ENCODE measurements at places on chromosomes 5 and 9.

DNA sequence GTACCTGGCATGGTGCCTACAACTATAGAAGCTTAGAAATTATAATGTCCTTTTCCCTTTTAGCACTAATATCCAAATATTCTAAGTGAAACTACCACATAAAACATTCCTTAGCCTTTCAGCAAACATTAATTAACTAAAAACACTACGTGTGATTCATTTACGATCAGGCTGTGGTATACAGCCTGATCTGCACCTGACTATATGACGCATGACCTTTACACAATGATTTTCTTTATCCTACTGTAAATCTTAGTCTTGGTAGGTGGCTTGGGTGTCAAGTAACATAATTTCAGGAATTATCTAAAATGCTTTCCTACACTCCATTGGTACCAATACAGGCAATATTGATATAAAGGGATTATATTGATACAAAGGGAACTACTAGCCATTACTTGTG, 686.7 kb downstream of the DTWD2 start:
- no peak for DNase-seq

DNA sequence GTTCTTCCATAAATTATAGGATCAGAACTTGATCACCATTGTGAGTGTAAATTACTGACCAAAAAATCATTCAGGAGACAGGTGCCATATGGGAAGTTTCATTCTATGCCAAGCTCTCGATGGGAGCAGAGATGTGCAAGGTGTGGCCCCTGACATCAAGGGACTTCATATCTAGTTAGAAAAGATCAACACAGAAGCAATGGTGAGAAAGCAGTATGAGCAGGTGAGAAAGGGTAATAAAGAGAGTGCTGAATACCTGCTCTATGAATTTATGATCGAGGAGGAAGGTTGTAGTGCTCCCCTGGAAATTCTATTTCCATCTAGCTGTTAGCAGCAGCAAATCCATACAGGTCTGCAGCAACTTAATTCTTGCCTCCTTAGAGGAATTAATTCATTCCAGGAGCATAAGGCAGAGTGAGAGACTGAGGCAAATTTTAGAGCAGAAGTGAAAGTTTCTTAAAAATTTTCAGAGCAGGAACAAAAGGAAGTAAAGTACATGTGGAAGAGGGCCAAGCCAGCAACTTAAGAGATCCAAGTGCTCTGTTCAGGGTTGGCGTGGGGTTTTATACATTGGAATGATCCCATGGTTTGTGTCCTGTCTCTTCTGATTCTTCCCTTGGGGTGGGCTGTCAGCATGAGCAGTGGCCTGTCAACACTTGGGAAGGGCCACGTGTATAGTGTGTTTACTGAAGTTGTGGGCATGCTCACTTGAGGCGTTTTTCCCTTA, 181.8 kb downstream of the SAXO1 start:
- no peak for DNase-seq

GRCh38 chr9:14715102-14715501, 7.4 kb downstream of the CER1 start:
- DNase-seq: no peak

GRCh38 chr5:73815631-73816030, 189.6 kb downstream of the ARHGEF28 start:
- DNase-seq: no peak

DNA sequence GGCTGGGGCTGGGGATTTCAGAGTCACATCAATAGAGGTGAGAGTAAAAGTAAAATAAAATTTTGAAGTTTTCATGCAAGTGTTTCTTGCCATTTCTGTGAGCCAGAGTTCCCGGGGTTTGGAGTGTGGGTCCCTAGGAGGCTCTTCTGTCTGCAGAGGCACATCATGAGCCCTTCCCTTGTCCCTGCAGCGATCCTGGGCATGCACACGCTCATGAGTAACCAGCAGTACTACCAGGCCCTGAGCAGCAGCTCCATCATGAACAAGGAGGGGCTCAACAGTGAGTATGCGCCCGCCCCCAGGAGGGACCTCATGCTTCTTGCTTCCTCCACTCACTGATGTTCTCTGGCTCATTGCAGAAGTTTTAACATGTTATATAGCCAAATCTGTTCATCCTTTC, 61.1 kb downstream of the TMOD1 start:
- DNase-seq: no peak

DNA sequence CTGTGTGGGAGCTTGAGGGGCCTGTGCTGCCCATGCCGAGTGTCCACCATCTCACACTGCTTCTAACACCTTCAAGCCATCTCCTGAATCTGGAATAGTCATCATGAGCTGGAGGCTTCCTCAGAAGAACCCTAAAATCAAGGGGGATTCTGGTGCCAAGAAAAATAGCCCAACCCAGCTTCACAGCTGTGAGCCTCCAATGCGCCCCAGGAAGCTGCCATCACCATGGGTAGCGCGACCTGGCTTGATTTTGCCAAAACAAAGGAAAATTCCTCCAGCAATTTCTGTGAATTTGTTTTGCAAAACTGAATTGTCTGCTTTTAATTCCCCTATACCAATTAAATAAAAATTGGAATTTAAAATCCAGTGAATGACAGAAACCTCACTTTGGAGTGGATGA, 6.2 kb upstream of the TIFAB start:
- DNase-seq: no peak

- DNase-seq: no peak
Measured at GRCh38 chr5:132661231-132662003, 3.4 kb downstream of the IL13 start.

DNA sequence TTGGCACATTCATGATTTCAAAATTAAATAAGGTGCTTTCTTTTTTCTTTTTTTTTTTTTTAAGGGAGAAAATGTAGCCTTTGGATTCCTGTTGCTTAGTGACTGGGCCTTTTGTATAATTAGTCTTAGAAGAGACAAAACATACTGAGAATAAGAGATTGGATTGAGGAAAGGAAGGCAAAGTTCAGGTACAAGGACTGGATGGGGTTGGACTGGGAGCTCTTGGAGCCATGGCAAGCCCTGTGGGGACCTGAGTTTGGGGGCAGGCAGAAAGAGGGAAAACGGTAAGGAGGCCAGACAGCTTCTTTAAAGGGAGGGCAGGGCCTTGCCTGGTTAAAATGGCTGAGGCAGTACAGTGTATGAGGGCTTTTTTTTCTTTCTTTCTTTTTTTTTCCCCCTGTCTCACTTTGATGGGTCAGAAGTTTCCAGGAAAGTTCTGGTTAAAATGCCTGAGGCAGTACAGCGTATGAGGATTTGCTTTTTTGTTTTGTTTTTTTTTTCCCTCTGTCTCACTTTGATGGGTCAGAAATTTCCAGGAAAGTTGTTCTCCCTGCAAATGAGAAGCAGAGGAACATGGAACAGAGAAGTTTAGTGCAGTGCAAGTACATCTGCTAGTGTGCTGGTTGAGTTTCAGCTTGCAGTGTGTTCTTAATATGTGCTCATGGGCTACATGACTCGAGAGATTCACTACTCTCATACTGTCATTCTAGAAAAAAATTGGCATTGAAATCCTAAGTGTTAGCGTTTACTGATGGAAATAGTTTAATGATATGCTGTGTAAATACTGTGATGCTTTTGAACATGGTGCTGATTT, 16.8 kb downstream of the SNX18 start:
- no peak for DNase-seq

DNA sequence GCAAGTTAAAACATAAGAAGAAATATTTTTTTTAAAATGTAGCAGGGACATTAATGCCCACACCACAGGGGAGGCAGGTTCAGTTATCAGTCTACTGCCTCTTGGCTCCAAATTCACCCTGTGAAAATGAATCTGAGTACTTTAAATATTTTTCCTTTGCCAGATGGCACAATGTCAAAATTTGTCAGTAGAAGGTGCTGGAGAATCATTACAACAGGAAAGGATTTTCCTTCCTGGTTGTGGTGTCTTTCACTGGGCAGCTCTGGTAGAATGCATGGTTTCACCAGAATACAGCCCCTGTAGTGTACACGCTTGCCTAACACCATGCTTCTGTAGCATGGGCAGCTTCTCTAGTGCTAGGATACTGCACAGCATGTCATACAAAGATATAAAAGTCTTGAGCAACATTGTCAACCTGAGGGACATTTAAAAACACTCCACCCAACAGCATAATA, 9.7 kb upstream of the SREK1 start:
- no peak for DNase-seq

DNA sequence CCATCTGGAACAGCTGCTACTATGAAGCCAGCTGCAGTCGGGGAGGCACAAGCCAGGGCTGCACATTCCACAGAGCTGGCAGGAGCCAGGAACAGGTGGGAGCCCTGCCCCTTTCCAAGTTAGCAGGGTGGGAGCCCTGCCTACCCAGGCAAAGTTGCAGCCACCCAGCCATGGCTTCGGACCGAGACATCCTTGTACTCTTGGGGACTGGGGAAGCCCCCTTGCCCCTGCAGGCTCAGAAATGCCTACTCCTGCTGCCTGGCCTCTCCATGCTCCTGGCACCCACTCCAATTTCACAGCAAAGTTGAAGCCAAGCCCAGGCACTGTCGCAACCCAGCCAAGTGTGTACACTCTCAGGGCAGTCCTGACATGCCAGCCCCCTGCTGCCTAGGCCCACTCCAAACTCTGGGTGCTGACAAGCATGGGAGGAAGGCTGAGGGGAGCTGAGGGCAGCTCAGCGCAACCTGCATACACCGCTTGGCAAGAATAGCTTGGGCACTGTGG, 165.1 kb downstream of the RNF180 start:
- no peak for DNase-seq

- no peak for DNase-seq
Measured at GRCh38 chr5:36576721-36577120, 29.7 kb upstream of the SLC1A3 start.

DNA sequence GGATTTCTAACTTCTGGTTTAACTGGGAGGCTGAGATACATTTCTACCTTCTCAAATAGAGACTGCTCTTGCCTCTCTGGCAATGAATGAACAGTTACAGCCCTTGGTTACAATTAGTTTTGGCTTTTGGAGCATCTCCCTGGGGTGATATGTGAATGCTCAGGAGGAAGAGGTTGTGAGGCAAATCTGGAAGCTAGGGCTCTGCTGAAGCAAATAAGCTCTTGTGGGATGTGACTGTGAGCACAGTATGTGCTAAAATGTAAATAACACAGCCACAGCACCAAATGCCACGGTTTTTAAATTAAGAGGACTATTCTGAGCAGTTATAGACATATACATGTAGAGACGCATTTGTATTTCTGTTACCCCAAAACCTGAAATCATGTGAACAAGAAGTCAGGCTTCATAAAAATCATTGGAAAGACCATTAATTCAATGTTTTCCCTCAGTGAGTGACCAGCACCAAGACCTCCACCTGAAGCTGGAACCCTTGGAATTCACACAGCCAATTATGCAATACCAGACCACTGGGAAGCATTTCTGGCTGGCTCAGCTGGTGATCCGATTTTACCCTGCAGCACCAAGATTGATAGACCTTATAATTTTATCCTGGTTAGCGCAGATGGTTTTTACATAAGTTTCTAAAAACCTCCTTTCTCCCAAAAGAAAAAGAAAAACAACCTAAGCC, 3.0 kb upstream of the SLC44A1 start:
- DNase-seq: no peak

- DNase-seq: no peak
Measured at GRCh38 chr9:121662359-121662758, 10.9 kb downstream of the DAB2IP start.

GRCh38 chr9:112863214-112863613, 27.5 kb downstream of the SLC46A2 start:
- DNase-seq: no peak

DNA sequence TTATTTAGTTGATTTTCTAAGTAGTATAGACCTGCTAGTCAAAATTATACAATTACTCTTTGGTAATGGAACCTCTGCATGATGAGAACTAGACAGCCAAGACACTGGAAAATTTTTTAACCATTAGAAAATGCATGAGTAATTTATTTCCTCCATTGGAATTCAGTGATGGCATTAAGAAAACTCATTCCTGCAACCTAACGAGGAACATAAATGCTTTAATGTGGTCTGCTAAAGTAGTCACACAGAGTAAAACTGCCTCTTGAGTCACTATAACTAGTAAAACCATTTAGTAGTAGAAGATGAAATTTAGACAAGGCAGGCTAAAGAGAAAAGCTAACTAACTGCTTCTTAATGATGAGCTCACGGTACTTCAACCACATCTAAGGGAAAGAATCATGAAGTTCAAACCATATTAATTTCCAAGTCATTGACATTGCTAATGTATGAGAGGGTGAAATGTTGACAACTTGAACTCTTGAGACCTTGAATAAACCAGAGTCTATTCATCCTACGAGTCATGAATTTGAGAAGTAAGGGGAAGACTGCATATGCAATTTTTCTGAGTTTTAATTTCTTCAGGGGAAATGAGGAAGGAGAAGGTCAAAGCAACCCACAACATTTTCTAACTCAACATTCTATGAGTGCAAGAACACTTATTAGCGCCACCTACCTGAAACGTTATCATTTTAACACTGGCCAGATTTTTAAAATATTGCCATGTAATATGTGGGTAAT, 74.4 kb downstream of the GLIS3 start:
- DNase-seq: peak; percentile 89

DNA sequence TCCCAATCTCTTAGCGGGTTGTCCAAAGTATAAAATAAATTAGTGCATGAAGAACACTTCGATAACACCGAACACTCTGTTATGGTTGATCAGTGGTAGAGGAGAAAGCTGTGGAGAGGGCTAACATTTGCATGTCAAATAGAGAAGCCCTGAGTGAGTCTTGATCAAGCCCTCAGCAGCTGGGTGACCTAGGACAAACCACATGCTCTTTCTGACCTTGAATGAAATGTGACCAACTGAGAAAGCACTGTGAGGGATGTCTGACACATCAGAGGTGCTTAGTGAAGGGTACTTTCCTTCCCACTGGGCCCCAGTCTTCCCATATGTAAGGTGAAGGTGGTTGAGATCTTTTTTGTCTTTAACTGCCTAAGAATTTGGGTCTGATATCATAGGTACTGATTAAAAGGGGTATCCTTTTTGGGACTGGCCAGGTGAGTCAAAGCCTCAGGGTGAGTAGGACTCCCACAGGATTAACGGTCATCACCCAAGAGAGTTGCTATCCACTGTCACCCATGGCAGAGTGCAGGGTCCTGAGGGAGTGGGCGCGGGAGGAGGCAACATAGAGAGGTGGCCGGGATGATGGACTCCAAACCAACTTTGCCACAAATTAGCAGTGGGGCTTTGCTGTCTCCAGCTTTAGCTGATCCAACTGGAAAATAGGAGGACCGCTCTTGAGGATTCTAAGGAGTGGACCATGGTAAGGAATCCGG, 53.5 kb downstream of the KIF4B start:
- DNase-seq: no peak

DNA sequence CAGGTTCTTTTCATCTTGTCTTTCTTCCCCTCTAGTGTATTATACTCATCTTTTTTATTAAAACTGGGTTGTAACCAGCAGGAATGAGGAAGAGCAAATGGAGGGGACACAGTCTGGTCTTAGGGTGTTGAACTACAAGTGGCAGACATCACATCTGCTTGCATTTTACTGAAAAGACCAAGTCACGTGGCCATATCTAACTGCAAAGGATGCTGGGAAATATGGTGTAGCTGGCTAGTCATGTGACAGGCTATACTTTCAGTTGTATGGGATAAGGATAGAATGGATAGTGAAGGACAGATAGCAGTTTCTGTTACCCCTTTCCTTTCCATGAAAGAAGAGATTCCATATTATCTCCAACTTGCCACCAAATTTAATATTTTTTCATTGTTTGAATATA, 13.0 kb upstream of the FGD3 start:
- DNase-seq: no peak
